ENCODE measurements at places on chromosomes 12 and 14.
A peak's percentile ranks its signal among the peaks of the same experiment; 100 is the strongest.

GRCh38 chr12:7289743-7290142 lies 14.1 kb upstream of the ACSM4 start:
- no peak for DNase-seq

DNA sequence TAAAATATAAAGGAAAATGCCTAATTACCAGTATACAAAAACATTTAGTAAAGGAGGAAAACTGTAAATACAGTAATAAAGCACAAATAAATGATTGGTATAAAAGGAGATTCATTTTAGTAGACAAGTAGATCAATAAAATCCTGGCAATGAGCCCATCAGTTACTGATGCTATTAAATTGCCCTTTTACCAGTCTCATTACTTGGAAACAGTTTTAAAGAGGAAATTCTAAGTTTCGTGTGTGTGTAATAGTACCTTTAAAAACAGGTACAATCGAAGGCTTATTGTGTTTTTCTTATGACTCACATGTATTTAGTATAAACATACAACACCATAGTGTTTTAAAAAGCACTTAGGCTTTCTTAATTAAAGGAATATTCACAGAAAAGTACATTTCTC lies 46.4 kb upstream of the SYT10 start:
- DNase-seq: no peak

- DNase-seq: no peak
Measured at GRCh38 chr14:104295681-104296387, 157.4 kb downstream of the KIF26A start.

- DNase-seq: no peak
Measured at GRCh38 chr12:72030277-72030676, 91.6 kb downstream of the TPH2 start.

- peak; percentile 59 for DNase-seq
Measured at GRCh38 chr14:71610149-71610548, 322.1 kb upstream of the RGS6 start.

GRCh38 chr14:29062976-29063375 lies 296.4 kb downstream of the FOXG1 start:
- no peak for DNase-seq

GRCh38 chr12:53980104-53980801 lies 4.7 kb upstream of the HOXC10 start:
- DNase-seq: no peak

DNA sequence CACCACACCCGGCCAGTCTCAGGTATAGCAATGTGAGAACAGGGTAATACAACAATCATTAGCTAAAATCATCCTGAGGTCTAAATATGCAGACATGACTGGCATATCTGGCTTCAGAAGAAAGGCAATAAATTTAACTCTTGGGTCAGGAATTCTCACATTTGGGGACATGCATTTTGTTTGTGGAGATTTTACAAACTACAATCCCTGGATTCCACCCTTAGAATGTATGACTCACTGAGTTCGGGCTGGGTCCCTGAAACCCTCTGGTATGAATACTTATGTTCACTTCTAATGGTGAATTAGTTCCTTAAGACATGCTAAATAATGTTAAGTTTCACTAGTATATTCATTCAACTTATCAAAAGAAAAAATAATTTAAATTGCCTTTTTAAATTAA lies 98.9 kb upstream of the HMGA2 start:
- DNase-seq: no peak

DNA sequence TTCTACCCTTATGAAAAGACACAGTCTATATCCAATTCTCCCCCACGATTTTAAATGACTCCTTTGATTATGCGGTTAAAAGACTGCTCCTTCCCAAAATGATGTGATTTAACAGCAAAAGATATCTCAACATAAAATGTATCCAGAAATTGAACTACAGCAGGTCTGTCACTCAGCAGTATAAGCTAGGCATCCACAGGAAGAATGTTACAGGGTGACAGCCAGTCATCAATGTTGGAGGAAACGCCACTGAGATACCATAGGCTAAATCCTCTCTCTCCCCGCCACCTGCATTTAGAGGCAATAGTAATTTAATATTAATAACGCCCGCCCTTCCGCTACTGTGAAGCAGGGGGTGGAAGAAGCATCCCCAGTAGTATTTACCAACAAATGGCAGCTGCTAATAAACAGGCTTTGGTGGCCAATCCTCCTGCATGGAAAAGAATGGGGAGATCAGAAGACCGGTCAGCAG lies 613 bp downstream of the RECQL start:
- DNase-seq: no peak

GRCh38 chr14:90288651-90289355 lies 32.5 kb downstream of the PSMC1 start:
- no peak for DNase-seq

GRCh38 chr12:42166501-42166900 lies 21.8 kb upstream of the GXYLT1 start:
- no peak for DNase-seq

GRCh38 chr14:96455588-96455987 lies 46.6 kb upstream of the PAPOLA start:
- DNase-seq: no peak

DNA sequence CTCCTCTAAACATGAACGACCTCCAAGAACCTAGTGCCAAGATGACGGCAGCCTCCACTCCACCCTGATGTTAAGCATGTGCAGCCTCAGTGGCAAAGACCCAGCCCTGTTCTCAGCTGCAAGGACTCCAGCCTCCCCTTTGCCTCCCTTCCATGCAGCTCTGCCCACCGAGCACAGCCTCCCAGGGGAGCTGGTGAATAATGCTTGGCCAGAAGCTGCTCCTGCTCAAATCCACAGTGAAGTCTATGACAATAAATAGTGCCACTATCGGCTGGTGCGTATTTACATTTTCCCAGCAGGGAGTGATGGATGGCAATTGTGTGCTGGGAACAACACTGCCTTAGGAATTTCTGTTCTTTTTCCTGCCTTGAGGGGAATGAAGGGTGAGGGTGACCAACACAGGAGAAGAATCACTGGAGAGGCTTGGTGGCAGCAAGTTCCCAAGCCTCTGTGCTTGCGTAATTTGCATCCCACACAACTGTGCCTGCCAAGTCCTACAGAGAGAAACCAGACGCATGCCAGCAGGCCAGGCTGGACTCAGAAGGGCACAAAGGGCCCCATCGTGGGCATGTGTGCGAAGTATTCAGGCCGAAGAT lies 29.9 kb upstream of the TC2N start:
- DNase-seq: no peak

- no peak for DNase-seq
Measured at GRCh38 chr14:91484186-91484585, 25.9 kb downstream of the PPP4R3A start.

- no peak for DNase-seq
Measured at GRCh38 chr12:130474599-130475269, 137.0 kb downstream of the PIWIL1 start.

GRCh38 chr14:36818794-36819384 lies 157.2 kb downstream of the PAX9 start:
- DNase-seq: no peak

GRCh38 chr14:90458536-90458935 lies 61.7 kb downstream of the CALM1 start:
- no peak for DNase-seq

- DNase-seq: no peak
Measured at GRCh38 chr12:81417056-81417455, 339.2 kb downstream of the ACSS3 start.

GRCh38 chr12:40622246-40622838 lies 69.9 kb upstream of the CNTN1 start:
- DNase-seq: peak; percentile 66

DNA sequence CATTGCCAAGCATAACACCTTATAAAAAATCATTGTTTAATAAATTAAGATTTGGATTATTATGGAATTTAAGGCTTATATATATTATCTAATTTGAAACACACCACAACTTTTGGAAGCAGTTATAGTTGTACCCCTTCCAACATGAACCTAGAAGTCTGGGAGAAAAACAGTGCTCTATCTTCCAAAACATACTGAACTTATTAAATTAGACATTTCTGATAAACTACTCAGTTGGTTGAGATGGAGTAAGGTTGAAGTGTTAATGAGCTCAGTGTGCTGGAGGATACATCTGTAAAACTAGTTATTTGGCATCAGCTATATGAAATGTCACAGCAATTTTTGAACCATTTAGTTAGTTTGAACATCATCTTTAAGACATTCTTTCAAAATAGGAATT lies 227.4 kb downstream of the ALX1 start:
- no peak for DNase-seq

DNA sequence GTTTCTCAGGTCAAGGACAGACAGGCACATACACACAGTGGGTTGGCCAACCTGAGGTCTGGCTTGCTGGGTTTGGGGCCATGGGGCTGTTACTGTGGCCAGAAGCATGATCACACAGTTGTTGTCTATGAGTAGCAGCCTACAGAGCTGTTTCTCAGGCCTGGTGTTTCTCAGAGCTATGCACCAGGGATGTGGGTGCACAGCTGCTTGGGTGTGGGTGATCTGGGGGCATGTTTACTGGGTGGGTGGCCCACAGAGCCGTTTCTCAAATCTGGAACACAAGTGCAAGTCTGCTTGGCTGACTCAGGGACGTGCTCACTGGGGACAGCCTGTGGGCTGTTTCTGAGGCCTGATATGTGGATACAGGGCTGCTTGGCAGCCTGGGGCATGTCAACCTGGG lies 23.1 kb upstream of the PALS1 start:
- DNase-seq: no peak

DNA sequence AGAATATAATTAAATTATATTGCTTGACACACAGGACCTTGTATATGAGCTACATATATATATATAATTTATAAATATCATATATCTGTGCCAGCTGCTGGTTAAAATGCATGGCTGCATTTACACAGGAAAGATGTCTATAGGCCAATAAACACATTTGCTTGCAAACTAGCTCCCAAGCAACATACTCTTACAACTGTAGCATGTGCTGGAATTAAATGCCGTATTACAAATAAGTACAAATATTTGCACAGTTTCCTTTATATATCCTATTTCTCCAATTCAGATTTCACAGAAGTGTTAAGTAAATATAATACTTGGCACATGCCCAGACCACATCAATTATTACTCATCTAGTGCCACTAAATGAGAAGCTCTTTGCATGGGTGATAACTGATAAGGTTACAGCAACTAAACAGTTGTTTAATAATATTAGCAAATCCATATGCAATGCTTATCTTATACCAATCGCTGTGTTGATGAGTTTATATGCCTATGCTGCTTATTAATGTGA lies 66.7 kb upstream of the E2F7 start:
- no peak for DNase-seq

DNA sequence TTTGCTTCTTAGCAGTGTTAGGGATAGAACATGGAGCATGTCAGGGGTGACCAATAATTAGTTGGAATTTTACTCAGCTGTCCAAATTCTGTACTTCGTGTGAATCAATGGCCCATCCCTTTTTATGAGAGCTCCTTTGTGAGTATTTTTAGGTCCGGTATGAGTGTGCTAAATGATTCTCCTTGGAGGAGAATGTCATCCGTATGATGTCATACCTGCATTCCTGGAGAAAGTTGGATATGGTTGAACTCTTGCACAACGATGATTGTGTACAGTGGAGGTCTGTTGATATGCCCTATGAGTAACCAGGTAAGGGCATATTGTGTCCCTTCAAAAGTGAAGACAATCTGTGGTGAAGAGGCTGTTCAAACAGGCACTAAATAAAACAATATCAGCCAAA lies 400.8 kb downstream of the GXYLT1 start:
- no peak for DNase-seq

- DNase-seq: no peak
Measured at GRCh38 chr14:66216763-66217162, 269.4 kb upstream of the CCDC196 start.

- no peak for DNase-seq
Measured at GRCh38 chr14:100442036-100442435, 118.9 kb downstream of the SLC25A47 start.

GRCh38 chr12:116040402-116040801 lies 237.1 kb downstream of the MED13L start:
- no peak for DNase-seq

- no peak for DNase-seq
Measured at GRCh38 chr12:115388139-115388538, 704.2 kb upstream of the TBX3 start.

GRCh38 chr12:129207084-129207483 lies 353.8 kb downstream of the GLT1D1 start:
- no peak for DNase-seq

GRCh38 chr14:29475641-29476040 lies 452.0 kb downstream of the PRKD1 start:
- no peak for DNase-seq

DNA sequence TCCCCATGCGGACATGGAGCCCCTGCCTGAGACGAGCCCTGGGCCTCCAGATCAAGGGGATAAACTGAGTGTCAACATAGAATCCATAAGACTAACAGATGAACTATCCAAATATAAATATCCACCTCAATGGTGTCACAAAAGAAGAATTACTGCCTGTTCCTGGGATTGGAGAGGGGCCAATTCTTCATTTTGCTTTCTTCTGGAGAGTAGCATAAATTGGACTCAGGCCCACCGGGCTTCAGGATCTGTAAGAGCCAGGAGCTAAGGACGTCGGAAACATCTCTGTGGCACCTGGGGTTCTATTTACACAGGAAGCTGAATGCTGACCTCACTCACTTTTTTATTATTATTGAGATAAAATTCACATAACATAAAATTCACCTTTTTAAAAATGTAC lies 408.2 kb upstream of the CCDC196 start:
- DNase-seq: no peak

DNA sequence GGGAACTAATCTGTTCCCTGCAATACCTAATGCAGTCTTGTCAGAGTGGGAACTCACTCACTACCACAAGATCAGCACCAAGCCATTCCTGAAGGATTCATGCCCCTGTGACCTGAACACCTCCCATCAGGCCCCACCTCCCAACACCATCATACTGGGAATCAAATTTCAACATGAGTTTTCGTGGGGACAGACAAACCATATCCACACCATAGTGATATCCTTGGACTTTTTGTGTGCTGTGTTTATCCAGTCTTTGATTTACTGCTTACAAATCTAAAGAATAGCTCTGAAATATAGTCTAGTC lies 243.5 kb downstream of the FBXL14 start:
- no peak for DNase-seq

GRCh38 chr14:105136401-105137322 lies 31.9 kb downstream of the JAG2 start:
- DNase-seq: no peak

DNA sequence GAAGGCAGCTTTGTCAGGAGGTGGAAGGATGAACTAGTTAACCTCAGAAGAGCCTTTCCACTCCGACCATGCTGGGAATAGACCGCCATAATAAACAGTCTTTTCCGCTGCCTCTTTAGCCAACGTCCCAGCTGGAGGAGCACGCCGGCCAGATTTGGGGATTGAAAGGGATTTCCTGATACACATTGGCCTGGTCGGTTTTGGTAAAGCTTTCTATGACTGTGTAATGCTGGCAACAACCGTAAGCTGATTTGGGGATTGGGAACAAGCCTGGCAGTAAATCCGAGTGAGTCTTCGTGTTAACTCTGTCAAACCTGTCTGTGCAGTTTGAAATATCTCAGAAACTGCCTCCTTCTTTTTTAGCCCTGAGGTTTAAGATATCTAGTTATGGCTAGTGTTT lies 87.0 kb downstream of the DAD1 start:
- DNase-seq: no peak

- no peak for DNase-seq
Measured at GRCh38 chr12:76197283-76197682, 112.8 kb upstream of the NAP1L1 start.

- DNase-seq: no peak
Measured at GRCh38 chr12:127515941-127516340, 751.0 kb upstream of the TMEM132C start.

All from SK-N-MC (cell line).